ENCODE measurements at places on chromosomes 7 and 10.

- no peak for DNase-seq
These were observed at the start of gene GALNT17 for GRCh38 chr7:71132127-71132376. Gene GALNT17 (plus strand): TSS chr7:71132144.

DNA sequence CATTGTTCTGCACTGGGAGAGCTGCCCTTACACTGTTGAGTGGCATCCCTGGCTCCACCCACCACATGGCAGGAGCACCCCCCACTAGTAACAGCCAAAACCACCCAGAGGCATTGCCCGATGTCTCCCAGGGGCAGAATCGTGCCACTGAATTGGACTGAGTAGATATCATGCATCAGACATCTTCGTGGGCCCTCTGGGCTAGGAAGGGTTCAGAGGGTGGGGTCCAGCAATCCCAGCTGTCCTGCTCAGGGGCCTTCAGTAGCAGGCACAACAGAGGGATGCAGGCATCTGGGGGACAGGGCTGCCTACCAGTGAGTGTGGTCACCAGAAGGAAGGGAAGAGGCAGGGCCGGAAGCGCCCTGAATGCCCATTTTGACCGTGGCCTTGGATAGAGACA, 119.7 kb upstream of the PPP2R2D start:
- no peak for DNase-seq

GRCh38 chr10:124573726-124574455, 112.3 kb downstream of the LHPP start:
- no peak for DNase-seq

- no peak for DNase-seq
These were observed 274.0 kb downstream of the FRMD4A start for GRCh38 chr10:14056610-14057332.
